ENCODE measurements at places on chromosomes 5 and 9. TPM values are rescaled to one million over a fixed set of nuclear protein-coding genes. Genes with fewer than 3 reads are reported as not detected.

The CDX1 gene
- 2.0 TPM for total RNA-seq

The SHISAL2B gene
- not detected for total RNA-seq

The TAF11L10 gene
- not detected for total RNA-seq

The FOXD4L5 gene
- total RNA-seq = not detected

The IRX2 gene
- total RNA-seq = 63.8 TPM

The ECSCR gene
- total RNA-seq = 12.8 TPM

DNA sequence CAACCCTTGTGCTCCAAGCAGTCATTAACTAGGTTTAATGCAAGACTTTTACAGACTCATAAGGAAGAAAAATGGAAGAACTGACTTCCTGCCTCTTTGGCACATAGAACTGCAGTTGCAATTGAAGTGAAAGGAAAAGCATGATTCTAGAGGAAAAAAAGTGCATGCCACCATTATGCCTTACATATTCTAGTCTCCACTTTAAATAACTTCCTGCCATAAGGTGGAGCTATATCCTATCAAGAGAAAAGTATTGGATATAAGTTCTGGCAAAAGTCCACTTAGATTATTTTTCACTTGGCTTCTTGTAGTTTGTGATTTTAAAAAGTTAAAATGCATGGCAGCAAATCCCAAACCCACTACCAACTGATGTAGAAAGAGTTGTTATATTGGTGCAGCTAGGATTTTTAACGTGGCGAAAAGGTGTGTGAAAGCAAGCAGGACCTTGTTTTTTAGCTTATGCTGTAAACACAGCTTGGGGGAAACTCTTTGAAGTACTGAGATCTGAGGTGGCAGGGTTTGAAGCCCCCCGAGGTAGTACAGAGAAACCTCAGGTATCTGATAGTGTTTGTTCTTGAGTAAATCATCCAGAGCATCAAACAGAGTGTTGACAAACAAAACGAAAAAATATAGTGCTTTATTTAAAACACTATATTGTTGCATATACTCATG, 117.9 kb downstream of the ANXA1 start:
- H3K36me3 ChIP-seq = no peaks in the 10 kb centered on the region
- no peaks in the 10 kb centered on the region for H3K27me3 ChIP-seq
- no peak overlapping the region for H3K4me3 ChIP-seq
- peak; percentile 30 for DNase-seq
- H3K4me1 ChIP-seq = no peaks in the 10 kb centered on the region

DNA sequence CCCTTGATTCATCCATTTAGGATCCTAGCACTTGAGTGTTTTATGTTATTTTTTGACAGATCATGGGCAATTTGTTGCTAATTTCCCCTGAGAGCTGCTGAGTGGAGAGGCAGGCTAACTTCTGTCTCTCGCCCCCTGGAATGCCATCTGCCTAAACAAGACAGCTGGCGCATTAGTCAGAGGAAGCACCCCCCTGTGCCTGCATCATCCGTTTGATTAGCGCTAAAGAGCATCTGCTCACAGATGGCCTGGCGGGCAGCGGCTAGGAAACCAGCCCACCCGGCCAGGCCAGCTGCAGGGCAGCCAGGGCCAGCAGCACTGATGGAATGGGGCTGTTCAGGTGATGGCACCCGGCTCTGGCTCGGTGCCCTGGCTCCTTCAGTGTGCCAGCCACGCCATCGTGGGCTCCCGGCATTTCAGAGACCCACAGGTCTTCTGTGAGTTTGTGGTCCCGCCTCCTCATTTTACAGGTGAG, 22.9 kb upstream of the ASS1 start:
- no peak for DNase-seq
- H3K4me1 ChIP-seq = peaks cover 10% of the 10 kb centered on the region
- no peaks in the 10 kb centered on the region for H3K36me3 ChIP-seq
- no peaks in the 10 kb centered on the region for H3K27me3 ChIP-seq

- H3K4me1 ChIP-seq = no peaks in the 10 kb centered on the region
- no peak overlapping the region for H3K4me3 ChIP-seq
- H3K36me3 ChIP-seq = no peaks in the 10 kb centered on the region
- DNase-seq = no peak
Observed at GRCh38 chr9:119500072-119500771, 131.0 kb upstream of the BRINP1 start.

- H3K4me1 ChIP-seq = no peaks in the 10 kb centered on the region
- H3K36me3 ChIP-seq = no peaks in the 10 kb centered on the region
- H3K27me3 ChIP-seq = no peaks in the 10 kb centered on the region
- peak overlapping the region; percentile 50 for H3K27ac ChIP-seq
- no peak overlapping the region for H3K4me3 ChIP-seq
Observed at GRCh38 chr5:160938532-160938931, 86.5 kb upstream of the ATP10B start.

DNA sequence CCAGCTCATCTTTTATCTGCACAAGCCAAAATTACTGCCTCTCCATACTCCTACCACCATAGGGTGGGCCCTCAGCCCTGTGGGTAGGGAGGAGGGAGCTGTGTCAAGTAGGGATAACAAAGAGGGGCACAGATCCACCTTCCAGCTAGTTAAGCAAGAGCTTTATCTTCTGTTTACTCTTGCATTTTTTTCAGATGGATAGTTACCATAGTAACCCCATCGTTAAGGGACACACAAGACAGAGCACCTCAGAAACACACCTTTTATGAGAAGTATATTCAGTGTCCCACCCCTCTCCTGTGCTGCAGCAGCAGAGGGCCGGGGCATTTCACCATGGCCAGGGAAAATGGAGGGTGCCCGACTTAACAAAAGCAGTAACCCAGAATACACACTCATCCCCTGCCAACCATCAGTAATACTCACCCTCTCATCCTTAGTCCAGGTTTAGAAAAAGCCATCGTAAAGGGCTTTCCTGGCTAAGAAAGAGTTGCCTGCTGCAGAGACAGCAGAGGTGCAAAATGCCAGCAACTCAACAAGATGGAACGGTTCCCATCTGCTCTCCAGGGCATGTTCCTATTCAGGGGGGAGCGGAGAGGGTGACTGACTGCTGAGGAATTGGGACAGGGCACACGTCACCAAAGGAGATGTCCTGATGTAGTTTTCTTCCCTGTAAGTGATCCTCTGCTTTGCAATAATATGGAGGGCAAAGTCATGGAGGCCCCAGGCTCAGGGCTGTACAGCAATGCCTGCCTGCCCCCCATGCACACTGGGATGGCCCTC, 25.1 kb downstream of the MACROH2A1 start:
- H3K27ac ChIP-seq = no peak overlapping the region
- no peak overlapping the region for H3K4me3 ChIP-seq
- H3K36me3 ChIP-seq = peaks cover 71% of the 10 kb centered on the region
- H3K27me3 ChIP-seq = no peaks in the 10 kb centered on the region
- DNase-seq = peak; percentile 33
- H3K4me1 ChIP-seq = peaks cover 81% of the 10 kb centered on the region

Measured in stomach (tissue), 19 donors.